GM23248 (cell line): ENCODE measurements at places on chromosomes 12 and 14.
A peak's percentile ranks its signal among the peaks of the same experiment; 100 is the strongest.

GRCh38 chr14:91501951-91502930, 7.9 kb downstream of the PPP4R3A start:
- DNase-seq: no peak

DNA sequence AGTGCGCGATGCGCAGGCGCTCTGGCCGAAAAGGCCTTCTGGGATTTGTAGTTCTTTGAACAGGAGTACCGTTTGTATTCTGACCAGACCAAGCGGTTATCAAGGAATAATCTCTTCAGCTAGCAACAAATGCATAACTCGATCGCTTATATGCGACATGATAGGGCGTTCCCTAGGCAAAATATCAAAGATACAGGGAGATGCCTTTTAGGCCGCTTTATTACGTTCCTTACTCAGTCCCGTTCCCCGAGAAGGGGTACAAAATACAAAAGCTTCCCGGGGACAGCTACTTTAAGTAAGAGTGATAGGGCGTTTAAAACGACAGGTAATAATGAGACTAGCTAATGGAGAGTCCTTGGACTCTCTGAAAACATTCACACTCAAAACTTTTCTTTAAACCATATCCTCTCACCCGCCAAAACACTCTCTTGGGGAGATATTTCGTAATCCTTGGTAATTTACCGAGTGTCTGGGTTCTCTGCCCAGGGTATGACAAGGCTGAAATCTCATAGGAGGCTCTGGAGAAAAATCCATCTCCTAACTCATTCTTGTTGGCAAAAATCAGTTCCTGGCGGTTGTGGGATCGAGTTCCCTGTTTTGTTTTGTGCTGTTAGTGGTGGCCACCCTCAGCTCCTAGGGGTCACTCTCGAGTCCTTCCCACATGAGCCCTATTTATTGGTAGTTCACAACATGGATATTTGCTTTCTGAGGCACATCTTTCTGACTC, 412 bp upstream of the SNW1 start:
- peak; percentile 79 for DNase-seq

DNA sequence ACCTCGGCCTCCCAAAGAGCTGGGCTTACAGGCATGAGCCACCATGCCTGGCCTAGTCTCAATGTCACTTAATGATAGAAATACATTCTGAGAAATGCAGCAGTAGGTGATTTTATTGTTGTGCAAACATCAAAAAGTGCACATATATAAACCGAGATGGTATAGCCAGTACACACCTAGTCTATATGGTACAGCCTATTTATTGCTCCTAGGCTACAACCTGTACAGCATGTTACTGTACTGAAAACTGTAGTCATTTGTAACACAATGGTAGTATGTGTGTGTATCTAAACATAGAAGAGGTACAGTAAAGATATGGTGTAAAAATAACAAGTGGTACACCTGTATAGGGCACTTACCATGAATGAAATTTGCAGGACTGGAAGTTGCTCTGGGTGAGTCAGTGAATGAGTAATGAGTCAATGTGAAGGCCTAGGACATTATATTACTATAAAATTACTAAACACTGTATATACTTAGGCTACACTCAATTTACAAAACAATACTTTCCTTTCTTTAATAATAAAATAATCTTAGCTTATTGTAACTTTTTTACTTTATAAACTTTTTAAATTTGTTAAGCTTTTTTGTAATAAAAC, 166.7 kb upstream of the SYT1 start:
- DNase-seq: peak; percentile 43

- DNase-seq: no peak
Observed at GRCh38 chr14:25140411-25140810, 90.5 kb upstream of the STXBP6 start.

DNA sequence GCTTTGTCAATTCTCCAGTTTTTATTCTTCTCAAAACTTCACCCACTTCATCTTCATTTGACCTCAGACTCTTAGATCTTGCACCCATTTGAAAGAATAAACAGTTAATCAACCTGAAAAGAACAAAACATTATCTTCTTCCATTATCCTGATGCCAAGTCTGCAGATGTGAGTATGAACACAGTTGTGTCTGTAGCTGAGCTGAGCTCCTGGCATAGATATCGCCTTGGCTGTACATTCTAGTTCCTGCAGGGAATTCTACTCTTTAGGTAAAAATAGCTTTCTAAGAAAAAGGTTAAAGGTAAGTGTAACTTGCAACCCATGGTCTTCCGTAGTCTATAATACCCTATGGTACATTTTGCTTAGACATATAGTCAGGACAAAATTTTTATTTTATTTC, 169.7 kb downstream of the KCNA5 start:
- no peak for DNase-seq

DNA sequence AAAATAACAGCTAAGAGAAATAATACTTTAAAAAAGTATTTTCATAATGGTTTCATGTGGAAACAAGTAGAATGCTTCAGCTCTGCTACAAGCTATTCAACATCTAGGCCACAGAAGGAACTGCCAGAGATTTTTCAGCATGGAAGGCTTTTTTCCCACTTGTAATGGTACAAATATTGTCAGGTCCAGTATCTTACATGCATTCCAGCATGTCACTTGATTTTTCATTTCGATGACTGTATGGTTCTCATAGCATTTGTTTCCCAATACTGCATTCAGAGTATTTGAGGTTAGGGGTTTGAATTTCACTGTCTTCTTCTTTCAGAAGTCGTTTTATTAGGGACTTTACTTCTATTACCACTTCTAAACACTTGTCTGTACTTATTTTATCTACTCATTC, 1701.5 kb upstream of the FLRT2 start:
- no peak for DNase-seq

DNA sequence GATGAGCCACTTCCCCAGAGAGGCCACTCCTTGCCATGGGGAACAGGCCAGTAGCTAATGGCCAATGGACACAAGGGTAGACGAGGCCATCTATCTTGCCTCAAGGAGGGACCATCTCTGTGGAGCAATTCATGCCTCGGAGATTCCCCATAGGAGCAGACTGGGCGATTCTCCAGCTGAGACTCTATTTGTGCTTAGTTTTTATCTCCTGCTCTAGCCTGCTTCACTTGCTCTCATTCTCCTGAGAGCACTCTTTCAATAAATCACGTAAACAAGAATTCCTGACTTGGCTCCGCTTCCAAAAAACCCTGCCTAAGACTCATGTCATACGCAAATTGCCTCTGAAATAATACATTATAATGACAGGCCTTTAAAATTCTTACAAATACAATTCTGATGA, 396.4 kb upstream of the USP15 start:
- no peak for DNase-seq

- no peak for DNase-seq
Observed at GRCh38 chr14:20177433-20177974, 13.2 kb upstream of the OR11G2 start.

GRCh38 chr12:44711736-44712135, 164.4 kb downstream of the NELL2 start:
- DNase-seq: no peak

GRCh38 chr12:75471902-75472890, 8.4 kb upstream of the GLIPR1 start:
- DNase-seq: no peak

GRCh38 chr14:92659765-92660561, 88.5 kb downstream of the LGMN start:
- DNase-seq: peak; percentile 25

GRCh38 chr12:110312581-110313360, 31.7 kb downstream of the ATP2A2 start:
- DNase-seq: peak; percentile 84

DNA sequence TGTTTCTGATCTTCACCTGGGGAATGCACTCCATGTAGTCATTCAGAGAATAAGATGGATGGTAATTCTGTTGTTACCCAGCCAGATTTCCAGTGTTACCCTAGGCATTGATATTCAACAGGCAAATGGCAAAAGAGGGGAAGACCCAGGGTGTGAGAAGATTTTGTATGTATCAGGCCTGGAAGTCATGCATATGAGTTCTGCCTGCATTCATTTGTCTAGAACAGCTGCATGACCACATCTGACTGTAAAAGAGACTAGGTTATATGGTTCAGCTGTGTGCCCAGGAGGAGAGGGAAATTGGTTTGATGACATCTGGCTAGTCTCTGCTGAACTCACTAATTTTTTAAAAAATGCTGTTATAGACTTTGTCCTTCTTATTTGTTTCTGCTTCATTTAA, 224.9 kb downstream of the NAV3 start:
- DNase-seq: no peak

- no peak for DNase-seq
Observed at GRCh38 chr12:46227616-46228015, 41.2 kb downstream of the SLC38A1 start.

GRCh38 chr12:98464190-98464589, 51.2 kb upstream of the TMPO start:
- peak; percentile 56 for DNase-seq

- no peak for DNase-seq
Observed at GRCh38 chr14:24979725-24980239, 70.2 kb downstream of the STXBP6 start.

- peak; percentile 84 for DNase-seq
Observed at GRCh38 chr14:96260341-96260821, 4.4 kb downstream of the BDKRB1 start.

DNA sequence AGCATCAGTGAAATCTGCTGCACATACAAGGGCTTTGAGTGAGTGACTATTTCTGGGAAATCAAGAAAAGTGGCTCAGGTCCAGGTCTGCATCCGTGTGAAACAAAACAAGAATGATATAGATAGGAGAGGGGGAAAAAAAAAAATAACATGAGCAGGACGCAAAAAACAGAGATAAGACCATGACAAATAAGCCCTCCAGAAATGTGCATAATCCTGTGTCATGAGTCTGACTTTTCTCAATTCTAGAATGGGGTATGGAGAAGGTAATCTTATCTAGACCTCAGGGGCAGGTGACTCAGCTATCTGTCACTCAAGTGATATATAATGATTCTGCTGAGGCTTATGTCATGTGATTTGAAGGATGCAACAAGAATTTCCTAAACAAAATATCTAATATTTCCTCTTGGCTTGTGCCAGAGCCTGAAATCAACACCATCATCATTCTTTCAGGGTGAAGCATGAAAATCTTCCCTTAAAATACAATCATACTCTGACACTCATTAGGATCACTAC, 250.0 kb downstream of the PHLDA1 start:
- peak; percentile 41 for DNase-seq
